Stimulated activated naive CD4-positive, alpha-beta T cell (primary cell): ENCODE measurements at places on chromosomes 7 and 10.

- no peak for DNase-seq
Observed at GRCh38 chr7:29401769-29402168, 161.9 kb upstream of the PRR15 start.

GRCh38 chr7:155844019-155844453 lies 31.8 kb upstream of the SHH start:
- DNase-seq, result no peak

DNA sequence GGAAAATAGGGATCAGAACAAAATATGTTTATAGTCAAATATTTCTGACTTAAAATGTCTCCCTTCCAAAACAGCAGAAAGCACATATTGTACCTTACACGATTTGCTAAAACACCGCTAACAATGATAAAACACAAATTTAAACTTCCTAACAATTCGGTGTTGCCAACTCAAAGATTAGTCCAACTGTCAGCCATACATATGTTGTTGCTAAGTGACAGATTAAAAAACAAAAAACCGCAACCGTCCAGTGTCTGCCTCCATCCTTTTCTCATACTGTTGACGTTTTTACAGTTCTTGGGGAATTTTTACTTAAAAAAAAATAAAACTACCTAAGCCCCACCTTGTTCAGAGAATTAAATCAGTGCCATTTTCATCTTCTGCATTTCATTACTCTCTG lies 118.0 kb downstream of the RAB11FIP2 start:
- no peak for DNase-seq

DNA sequence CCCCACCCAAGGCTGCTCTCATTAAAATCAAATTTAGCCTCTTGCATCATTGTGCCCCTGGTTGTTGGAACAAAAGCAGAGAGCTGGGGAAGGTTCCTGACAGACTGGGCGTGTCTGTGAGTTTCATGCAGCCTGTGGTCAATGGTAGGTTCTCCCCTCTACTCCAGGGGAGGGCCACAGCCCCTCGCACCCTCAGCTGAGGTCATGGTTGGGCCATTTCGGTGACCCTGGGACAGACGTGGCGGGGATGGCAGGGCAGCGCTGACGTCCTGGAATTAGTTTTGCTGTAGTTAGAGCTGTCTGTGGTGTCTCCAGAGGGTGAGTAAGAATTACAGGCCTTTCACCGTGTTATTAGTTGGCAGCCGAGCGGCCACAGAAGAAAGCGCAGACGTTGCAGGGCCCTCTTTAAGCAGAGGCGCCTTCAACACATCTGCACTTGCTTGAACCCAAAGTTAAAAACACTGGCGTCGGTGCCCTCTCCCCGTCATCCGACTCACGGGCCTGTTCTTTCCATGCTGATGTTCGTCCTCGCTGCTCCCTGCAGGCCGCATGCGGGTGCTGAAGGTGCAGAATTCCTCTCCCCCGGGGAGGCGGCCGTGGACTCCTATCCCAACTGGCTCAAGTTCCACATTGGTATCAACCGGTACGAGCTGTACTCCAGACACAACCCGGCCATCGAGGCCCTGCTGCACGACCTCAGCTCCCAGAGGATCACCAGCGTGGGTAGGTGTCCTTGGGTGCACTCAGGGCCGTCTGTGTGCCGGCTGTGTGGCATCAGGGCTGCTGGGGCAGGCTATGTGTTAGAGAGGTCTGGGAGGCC lies 2.8 kb downstream of the FAM20C start:
- no peak for DNase-seq

GRCh38 chr10:32854435-32854834 lies 103.6 kb downstream of the ITGB1 start:
- no peak for DNase-seq

- DNase-seq, result no peak
Observed at GRCh38 chr7:85775431-85775830, 588.6 kb upstream of the SEMA3D start.

- no peak for DNase-seq
Observed at GRCh38 chr10:96906864-96907263, 74.8 kb downstream of the LCOR start.

- no peak for DNase-seq
Observed at GRCh38 chr10:62585211-62585775, 211.1 kb downstream of the ZNF365 start.

- DNase-seq, result no peak
Observed at GRCh38 chr7:67823345-67823744, 826.7 kb downstream of the TYW1 start.

GRCh38 chr7:158258411-158259130 lies 329.1 kb downstream of the PTPRN2 start:
- no peak for DNase-seq

DNA sequence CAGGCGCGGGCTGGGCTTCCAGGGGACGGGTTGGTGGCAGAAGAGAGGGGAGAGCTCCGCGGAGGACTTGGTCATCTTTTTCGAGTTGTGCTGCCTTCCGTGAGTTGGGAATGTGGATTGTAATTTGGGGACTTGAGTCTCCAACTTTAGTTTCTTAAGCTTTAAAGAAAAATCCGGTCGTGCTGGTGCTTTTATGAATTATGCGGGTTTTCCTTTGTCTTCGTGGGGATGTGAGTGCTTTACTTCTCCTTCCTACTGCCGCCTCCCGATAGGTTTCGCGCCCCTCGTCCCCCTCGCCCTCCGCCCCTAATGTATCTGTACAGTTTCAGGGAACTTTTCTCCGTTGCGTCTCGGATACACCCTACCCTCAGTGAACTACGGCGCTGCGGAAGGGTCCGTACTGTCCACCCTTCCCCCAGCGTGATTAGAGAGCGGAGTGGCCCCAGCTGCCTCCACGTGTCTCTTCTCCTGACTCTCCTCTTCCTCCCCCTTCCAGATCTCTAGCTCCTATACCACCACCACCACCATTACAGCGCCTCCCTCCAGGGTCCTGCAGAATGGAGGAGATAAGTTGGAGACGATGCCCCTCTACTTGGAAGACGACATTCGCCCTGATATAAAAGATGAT lies 649 bp downstream of the SCD start:
- DNase-seq, result no peak

DNA sequence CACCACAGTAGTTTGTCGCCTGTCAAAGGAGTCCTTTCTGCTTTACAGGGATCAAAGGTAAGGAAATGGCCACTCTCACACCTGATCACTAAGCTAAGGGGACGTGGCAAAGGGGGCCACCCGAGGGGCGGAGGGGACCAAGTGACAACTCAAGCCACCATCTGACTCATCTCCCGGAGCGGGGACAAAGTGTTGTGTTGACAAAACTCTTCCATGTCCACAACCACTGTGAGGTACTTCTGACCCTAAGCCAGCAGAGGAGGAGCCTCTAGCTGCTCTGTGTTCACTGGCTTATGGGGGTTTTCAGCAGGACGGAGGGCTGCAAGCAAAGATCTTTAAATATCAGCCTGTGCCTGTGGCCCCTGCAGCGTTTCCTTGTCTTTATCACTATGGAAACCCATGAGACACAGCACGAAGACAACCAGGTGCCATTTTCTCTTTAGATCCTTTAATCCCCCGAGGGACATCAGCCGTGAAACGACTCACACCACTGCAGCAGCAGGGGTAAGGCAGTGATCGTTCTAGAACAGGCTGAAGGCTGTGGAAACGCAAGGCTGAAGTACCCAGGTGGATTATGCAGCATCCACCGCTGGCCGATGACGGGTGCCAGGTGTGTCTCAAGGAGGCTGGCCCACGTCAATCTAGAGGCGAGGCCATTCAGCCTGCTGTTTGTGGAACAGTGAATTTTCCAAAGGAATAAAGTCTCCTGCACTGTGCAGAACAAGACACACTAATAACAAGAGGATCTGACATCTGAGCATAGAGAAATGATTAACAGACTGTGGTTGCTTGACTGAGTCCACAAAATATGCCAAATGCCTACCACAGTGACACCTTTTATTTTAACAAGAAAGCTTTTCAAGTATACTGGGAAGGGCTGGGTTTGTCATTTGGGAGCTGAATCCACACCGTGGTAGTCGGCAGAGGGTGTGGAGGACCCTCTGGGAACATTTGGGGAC lies 26.6 kb upstream of the DDC start:
- no peak for DNase-seq

- no peak for DNase-seq
Observed at GRCh38 chr10:788796-789748, 99.6 kb upstream of the DIP2C start.

DNA sequence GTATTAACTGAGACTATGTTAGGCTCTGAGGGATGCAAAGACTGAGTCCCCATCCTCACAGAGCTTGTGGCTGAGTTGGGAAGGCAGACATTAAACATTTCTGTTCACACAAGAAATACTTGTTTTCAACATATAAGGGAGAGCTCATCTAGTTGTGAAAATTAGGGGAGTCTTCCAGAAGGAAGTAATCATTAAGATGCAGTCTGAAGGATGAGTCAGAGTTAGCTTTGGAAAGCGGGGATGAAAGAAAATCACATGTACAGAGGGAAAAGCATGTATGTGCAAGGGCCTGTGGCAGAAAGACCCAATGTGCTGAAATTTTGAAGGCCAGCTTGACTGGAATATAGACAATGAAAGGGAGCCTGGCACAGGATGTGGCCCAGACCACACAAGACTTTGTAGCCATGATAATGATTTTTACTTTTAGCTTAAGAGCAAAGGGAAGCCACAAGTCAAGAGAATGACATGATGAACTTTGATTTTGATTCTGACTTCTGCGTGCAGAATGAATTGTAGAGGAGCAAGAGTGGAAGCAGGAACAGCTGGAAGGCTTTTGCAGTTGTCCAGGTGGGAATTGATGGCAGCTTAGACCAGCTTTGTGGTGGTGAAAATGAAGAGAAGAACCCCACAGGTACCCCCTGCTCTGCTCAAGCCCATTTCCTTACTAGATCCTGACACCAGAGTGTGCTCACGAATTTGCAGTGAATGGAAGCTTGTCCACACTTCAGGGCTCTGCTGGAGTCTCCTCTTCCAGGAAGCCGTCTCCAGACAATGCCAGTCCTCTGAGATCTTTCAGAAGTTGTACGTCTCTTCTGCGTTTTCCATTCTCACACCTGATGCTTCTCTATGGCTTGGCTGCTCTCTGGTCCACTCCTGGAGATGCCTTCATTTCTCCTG lies 115.6 kb downstream of the ATXN7L1 start:
- DNase-seq, result peak; percentile 62

GRCh38 chr10:52216852-52217251 lies 97.2 kb upstream of the DKK1 start:
- no peak for DNase-seq

DNA sequence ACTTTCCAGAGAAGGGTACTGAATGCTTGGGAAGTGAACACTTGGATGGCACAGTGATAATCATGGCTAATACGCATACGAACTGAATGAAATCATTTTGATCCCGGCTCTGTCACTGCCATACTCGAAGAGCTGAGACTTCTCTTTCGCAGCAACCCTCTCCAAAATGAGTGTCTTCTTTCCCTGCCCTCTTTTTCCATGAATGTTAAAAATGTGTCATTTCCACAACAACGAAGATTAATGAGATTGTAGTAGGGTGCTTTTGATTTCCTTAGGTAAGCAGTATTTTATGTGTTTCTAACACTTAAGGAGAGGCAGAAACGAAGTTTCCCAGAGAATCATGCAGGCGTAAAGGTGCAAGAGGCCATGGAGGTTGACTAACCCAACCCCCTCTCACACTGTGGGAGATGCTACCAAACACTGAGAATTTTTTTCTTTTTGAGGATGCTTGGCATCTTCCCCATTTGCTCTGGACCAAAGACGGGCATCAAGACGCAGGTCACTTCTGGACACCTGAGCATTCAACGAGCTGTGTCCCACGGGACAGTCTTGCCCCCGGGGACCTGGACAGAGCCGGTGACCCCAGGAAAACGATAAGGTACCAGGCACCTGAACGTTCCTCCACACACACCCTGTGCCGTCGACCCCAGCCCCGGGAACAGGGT lies 823 bp downstream of the COPG2 start:
- DNase-seq, result peak; percentile 14

GRCh38 chr7:71236230-71237105 lies 104.5 kb downstream of the GALNT17 start:
- DNase-seq, result no peak

- no peak for DNase-seq
Observed at GRCh38 chr7:137390076-137390475, 46.5 kb upstream of the PTN start.

- peak; percentile 1 for DNase-seq
Observed at GRCh38 chr7:134755422-134756022, 23.9 kb upstream of the CALD1 start.

GRCh38 chr7:17929647-17930395 lies 10.5 kb downstream of the SNX13 start:
- no peak for DNase-seq

- no peak for DNase-seq
Observed at GRCh38 chr10:86017841-86018734, 348.5 kb downstream of the GRID1 start.

GRCh38 chr7:2403718-2404648 lies 572 bp downstream of the CHST12 start:
- DNase-seq, result peak; percentile 20

DNA sequence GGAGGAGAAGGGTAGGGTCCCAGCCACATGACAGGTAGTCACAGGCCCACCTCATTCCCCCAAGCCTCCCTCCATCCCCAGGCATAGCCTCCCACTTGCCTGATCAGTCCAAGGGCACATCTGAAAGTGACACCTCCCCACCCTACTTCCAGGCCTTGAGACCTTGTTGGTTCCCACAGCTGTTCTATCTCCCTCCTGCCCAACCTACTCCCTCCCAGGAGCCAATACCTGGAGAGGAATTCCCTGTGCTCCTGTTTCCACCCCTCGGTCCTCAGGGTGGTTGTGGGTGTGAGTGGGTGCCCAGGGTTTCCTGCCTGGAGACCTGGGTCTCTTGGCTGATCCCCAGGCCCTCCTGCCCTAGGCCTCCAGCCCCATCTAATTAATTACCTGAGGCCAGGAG lies 11.6 kb upstream of the IMPDH1 start:
- DNase-seq, result no peak

DNA sequence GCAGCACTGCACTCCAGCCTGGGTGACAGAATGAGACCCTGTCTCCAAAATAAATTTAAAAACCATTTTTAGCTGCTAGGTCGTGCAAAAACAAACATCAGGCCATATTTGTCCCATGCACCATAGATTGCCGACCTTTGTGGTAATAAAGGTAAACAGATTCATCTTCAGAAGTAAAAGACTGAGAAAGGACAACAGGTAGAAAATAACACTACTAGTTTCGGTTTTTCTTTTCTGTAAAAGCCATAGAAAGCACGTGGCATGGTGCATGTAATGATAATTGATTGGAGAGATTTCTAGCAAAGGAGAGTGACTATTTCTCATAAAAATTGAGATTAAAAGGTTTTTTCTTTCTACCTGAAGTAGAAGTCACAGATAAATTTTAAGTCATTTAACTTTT lies 93.9 kb downstream of the DNAH11 start:
- no peak for DNase-seq
